Stimulated activated CD4-positive, alpha-beta T cell treated with anti-CD3 and anti-CD28 coated beads, Interleukin-15, amount 100 ng/mL, for 1 hour (primary cell): ENCODE measurements at places on chromosomes 2 and 18.

GRCh38 chr2:105329561-105330495 lies at the start of gene TGFBRAP1:
Gene TGFBRAP1, minus strand, starts transcription at chr2:105329735. Its CDS starts 21,434 bp downstream, at chr2:105308301.
- peak; percentile 45 for DNase-seq

- DNase-seq: no peak
Observed at GRCh38 chr2:159851941-159852340, 53.9 kb upstream of the CD302 start.

DNA sequence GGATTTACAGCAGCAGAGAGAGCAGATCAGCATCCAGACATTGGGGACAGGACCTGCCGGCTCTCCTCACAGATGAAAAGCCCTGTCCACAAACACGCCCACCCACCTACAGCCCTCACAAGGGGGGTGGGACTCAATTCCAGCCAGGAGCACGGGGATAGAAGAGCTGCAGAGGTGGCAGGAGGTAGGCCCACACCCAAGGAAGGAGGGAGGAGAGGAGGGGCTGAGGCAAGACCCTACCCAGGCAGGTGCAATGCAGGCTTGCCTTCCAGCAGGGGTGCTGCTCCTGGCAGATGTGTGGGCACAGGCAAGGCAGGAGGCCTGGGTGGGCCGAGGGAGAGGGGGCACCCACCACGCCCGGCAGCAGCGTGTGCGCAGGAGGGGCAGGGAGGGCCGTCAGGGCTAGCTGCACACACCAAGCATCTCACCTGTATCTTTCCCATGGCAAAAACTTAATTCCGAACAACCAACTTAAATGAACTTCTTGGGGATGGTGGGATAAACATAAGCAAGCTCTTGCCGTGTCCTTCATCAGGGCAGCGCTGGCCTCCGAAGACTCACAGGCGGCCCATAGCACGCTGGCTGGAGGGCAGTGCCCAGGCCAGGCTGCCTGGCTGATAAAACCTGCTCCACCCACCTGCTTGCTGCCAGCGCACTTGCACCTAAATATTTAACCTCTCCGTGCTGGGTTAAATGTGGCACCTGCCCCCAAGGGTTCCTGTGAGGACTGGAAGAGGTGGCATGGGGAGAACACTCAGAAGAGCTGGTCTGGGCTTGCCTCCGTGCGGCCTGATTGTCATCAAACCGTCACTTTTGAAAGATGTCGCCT lies 219.5 kb downstream of the HDAC4 start:
- DNase-seq: no peak

- DNase-seq: no peak
Observed at GRCh38 chr2:108280466-108280865, 8.2 kb upstream of the SULT1C2 start.

- DNase-seq: peak; percentile 50
Observed at GRCh38 chr2:157492189-157492773, 48.4 kb upstream of the CYTIP start.

GRCh38 chr2:224569654-224570053 lies 15.5 kb downstream of the CUL3 start:
- no peak for DNase-seq

DNA sequence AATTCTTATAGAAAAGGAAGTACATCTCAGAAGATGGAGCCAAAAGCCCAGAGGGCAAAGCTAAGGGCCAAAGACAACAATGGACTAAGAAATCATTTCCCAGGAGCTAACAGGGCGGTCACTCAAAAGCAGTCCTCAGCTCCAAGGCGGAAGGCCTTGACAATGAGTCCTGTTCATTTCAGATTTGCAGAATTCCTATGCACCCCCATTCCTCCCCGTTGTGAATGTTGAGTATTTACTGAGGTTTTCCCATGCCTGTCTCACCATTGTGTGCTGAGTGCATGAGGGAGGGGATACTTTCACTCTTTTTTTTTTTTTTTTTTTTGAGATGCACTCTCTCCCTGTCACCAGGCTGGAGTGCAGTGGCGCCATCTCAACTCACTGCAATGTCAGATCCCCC lies 18.8 kb upstream of the DTNB start:
- DNase-seq: no peak

DNA sequence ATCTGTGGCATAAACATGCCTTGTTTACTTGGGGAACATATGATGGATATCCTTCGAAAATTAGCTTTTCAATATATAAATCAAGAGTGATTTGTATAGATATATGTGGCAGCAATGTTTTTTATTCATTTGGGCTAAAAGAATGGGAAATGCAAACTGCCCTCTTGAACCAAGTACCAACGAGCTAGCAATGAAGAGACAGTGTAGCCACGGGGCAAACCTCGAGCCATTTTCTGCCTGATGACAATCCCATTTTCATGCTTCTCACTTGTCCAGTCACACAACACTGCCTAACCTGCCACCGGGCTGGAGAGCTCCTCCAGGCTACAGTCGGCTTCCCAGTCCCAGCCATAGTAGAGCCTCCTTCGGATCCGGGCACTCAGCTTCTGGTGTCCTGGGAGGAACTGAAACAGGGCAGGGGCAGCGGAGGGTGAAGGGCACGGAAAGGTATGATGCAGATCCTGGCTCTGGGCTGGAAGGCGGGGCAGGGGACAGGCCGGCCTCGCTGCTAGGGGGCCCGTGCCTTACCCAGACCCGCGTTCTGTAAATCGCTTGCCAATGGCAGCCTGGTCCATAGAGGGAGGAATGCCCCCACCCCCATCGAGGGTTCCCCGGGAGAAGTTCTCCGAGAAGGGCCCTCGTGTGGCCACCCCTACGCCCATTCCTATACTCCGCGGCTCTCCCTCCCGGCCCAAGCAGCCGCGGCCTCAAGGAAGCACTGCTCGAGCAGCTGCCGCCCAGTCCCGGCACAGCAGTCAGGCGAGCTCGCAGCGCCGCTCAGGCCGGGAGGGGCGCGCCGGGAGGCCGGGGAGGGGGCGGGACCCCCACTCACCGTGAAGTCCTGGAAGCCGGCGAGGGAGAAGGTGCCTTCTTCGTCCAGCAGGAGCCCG lies 552 bp downstream of the CNPPD1 start:
- DNase-seq: no peak

- DNase-seq: no peak
Observed at GRCh38 chr2:136441979-136442714, 323.2 kb upstream of the THSD7B start.

DNA sequence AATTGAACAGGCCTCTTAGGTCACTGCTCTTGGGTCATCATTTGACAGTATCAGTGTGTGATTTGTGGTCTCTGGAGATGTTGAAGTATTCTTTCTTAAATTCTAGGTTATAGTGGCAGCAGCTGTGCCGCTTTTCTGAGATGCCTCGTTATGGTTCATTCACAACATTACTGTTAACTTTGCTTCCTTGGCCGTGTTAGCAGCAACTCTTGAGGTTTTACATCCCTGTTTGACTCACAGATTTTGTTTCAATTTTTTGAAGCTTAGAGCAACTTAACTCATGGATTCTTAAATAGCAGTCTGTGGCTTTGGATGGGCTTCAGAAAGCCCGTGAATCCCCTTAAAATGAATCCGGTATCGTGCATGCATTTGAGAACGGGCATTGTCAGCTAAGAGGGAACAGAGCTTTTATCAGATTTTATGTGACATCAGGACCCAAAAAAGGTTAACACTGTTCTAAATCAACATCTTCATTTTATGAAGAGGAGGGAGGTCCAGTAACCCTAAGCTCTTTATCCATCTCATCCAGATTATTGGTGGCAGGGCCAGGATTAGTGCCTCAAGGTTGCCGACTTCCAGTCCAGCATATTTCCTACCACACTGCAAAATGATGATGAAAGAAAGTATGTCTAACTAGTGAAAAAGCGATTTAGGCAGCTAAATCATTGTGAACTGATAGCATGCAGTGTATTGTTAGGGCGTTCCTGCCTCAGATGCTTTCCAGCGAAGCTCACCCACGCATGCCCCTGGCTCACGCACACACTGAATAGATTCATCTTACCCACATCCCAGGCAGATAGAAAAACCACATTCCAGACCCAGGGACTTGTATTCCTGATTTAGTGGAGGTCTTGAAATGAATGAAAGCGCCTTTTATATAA lies 5.1 kb downstream of the TRIB2 start:
- no peak for DNase-seq

GRCh38 chr18:55753643-55754263 lies 165.8 kb upstream of the TCF4 start:
- DNase-seq: no peak

DNA sequence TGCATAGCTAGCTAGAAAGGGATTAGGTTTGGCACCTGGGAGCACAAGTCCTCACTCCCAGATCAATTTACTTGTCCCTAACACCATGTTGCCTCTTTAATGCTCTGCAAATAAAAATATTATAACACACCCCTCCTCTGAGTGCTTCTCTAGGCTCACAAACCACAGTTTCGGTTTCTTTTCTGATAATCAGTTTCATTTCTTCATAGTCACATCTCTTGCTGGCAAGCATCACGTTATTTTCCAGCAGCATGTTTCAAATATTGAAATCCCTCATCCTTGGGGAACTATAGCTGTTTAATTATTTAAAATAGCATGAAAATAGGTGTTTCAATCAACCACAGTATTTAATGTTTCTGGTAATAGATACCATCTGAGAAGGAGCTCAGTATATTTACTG lies 13.9 kb upstream of the SMCHD1 start:
- no peak for DNase-seq

DNA sequence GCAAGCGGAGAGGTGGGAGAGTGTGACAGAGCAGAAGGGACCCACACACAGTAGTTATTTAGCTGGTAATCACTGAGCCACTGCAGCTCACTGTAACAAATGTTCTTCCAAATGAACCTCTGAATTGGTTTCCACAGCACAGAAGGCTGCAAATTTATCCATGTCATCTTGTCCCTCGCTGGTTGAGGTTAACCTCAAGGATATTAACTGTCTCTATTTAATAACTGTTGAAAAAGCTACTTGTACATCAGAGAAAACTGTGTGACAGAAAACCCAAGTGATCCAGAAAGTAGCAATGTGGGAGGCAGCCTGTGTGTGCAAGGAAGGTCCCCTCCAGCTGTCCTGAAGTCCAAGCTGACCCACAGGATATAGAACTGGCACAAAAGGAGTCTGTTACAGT lies 153.6 kb downstream of the DSEL start:
- DNase-seq: no peak

- DNase-seq: no peak
Observed at GRCh38 chr2:35099342-35099741, 1256.2 kb upstream of the CRIM1 start.

- no peak for DNase-seq
Observed at GRCh38 chr2:30949435-30949834, 142.2 kb upstream of the CAPN13 start.

GRCh38 chr2:190105554-190105953 lies 43.0 kb upstream of the MSTN start:
- DNase-seq: no peak
